Thyroid gland (tissue), 4 donors: ENCODE measurements at places on chromosomes 4 and X. TPM values are rescaled to one million over a fixed set of nuclear protein-coding genes. Genes with fewer than 3 reads are reported as not detected.

The F8A1 gene
- total RNA-seq, result not detected

The KIT gene
- total RNA-seq, result 61.8 TPM

The GDPD2 gene
- not detected for total RNA-seq

The SOWAHB gene
- total RNA-seq, result 5.9 TPM

The SPANXD gene
- not detected for total RNA-seq

DNA sequence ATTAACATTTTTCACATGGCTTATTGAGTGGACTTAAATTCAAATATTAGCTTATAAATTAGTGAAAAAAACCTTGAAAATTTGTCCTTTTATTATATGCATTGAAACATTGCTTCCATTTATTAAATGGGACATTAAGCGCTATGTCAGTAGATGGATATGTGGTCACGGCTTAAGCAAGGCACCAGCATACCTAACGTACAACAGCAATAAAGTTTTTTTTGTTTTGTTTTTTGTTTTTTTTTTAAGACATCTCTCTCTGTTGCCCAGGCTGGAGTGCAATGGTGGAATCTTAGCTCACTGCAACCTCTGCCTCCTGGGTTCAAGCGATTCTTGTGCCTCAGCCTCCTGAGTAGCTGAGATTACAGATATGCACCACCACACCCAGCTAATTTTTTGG is 31.6 kb downstream of the PGM2 start:
- no peak for DNase-seq

DNA sequence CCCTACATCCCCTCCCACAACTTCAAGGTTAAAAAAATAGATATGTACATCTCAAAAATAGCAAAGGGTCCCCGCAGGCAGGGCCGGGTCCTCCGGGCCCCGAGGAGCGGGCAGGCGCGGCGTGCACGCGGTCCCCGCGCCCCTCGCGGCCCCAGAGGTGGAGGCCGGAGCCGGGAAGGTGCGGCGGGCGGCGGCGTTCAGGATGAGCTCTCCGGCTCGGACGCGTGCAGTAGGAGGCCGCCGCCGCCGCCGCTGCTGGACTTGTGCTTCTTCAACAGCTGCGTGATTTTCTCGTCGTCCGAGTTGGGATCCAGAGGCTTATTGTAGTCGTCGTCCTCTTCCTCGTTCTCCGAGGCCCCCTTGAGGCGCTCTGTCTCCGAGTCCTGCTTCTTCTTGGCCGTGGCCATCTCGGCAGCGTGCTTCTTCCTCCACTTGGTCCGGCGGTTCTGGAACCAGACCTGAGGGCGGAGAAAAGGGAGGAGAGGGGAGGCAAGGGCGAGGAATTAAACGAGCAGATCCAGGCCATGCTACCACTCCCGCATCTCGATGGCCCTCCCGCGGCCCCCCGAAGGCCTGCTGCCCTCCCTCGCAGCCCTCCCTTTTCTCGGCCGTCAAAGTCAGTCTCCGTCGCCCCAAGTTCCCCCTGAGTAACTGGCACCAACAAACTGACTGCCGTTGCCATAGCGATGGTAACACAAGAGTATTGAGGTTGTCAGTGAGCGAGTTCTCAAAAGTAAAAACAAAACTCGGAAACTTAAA is 5.8 kb downstream of the NKX6-1 start:
- DNase-seq, result peak; percentile 33

DNA sequence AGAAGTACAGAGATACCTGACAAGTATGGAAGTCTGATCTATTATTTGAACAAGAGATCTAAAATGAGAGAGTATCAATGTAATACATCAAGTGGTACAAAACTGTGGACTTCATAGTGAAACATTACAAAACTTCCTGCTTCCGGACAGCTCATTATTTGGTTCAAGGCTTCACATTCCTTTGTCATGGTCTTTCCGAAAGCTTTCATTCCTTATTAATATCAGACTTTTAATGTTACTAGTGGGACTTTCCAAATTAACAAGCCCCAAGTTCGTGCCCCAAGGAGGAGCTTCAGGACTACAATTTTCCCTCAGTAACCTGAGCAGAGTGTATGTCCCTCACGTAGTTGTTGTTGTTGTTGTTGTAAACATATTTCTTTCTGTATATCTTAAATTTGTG is 1.2 kb downstream of the CHIC2 start:
- DNase-seq, result no peak

DNA sequence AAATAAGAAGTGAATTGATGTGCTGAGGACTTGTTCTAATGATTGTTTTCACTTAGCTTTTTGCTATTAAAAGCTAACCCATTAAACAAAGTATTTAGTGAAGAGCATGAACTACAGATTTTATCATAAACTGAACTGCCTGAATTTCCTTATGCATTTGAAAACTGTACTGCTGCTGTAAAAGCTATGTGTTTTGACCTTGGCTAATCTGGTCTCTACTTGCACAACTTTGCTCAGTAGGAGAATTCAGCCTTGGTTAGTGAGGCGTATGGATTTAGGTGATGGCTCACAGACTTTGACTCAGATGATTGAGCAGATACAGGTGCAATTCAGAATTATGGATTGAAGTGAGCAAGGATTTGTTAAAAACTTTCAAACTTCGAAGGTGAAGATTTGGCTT is 38.7 kb upstream of the FAT1 start:
- DNase-seq, result no peak

DNA sequence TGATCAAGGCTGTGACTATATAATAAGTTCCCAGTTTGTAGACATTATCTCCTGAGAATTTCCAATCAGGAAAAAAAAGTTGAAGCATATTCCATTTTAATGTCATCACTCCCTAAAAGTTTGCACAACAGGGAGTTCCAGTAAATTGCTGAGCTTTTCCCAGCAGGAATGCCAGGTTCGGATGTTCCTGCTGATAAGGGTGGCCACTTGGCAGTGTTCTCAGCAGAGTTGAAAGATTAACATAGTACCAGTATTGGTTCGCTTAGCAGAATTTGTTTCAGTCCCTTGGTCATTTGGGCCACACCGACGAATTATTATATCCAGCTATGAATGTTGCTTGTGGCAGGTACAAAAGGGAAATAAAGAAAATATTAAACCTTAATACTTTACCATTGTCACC is 5.2 kb upstream of the CXCL2 start:
- DNase-seq, result no peak

DNA sequence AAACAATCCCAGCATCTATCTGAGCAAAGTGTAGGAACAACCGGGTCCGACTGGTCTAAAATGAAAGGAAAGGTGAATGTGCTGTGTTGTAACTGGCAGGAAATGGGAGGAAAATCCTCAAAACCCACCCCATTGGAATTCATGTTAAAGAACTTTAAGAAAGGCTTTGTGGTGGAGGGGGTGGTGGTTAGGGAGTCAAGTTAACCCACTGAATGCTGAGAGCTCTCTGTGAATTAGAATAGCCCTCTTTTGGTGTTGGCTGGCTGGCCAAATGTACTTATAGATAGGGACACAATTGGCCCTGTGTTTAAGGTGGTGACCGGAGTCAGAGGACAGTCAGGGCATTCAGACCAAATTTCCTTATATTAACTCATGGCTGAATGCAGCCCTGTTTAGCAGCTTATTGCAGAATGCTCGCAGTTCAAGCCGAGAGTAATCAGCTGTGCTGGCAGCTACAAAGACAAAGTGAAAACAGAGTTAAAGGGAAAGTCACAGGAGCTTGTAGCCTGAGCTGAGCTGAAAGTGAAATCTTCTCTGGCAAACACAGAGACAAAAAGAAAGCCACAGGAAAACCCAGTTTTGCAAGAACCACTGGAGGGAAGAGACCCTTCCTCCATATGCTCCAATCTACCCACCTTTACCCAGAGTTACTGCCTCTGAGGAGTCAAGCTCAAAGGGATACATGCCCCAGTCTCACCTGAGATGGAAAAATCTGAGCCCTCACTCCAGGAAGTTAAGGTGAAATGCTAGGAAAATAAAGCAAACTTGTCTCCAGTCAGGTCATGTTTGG is 38.5 kb upstream of the UGT2B7 start:
- no peak for DNase-seq

GRCh38 chrX:7828594-7828993 is 14.4 kb upstream of the VCX start:
- DNase-seq, result no peak

DNA sequence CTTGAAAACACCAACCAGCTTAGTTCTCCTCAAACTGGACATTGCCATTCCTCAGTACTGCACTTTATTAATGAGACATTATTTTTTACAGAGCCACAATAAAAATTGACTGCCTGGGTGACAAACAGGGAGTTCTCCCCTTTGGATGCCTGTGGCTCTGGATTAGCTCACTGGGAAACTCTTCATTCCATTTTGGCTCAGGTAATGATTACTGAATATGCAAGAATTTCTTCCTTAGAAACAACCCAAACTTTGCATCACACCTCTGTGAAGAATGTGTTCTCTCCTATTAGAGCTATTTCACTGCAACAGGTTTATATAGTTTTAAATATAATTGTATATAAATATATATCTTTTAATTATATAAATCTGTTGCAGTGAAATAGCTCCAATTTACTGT is 2065.8 kb downstream of the ARAP2 start:
- no peak for DNase-seq

DNA sequence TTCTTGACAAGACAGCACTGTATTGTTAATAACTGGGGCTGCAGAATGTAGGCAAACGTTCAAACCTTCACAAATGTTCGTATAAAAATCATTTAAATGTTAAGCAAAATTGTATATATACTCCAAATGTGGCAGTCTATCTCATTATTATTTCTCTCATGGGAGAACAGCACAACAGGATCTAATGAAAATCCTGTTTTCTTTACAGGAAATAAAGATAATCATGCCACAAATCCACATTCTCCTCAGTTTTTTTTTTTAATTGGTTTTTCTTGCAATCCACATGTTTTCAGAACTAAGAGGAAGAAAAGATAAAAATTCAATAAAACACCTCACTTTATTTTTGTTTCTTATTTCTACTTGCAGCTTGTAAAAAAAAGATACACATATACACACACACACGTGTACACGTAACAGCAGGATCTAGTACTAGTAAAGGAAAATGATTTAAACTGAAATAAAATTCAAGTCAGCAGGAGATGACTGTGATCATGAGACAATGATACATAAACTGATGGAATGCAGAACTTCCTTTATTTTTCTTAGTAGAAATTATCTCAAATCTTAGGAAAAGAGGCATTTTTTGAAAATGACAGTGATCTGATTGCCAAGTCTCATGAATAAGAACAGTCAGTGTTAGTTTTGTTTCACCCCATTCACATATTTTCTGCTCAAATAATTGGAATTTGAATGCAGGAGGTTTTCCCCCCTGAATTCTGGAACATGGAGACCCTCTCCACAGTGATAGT is 11.3 kb downstream of the APBB2 start:
- DNase-seq, result no peak

GRCh38 chr4:8699479-8700145 is 107.0 kb downstream of the CPZ start:
- DNase-seq, result no peak

DNA sequence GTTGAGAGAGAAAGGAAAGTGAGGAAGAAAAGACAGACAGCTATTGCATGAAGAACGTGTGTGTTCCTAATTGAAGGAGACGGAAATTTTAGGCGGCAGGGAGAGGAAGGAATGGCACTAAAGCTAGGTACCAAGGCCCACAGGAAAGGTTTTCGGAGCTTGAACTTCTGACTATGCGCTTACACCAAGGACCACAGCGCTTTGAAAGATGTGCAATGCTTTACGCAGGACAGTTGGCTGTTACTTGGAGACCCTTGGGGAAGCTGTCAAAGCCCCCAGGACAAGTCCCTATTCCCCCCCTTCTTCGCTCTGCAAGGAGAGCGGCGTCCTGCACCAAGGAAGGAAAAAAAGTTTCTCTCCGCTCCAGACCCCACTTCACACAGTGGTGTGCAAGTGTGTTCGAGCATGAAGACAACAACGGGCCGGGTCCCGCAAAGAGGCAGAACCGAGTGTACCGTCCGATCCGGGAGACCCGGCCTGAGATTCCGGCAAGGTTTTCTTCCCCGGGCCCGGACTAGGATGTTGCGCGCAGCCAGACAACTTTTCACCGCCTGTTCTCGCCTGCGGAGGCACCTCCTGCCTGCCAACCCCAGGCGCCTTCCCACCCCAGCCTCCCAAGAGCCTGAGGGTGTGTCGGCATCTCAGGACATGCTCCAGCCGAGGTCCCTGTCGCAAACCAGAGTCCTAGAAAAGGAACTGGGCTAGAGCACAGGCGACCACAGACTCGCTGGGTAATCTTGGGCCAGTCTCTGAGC is 896 bp downstream of the KDR start:
- DNase-seq, result peak; percentile 30

DNA sequence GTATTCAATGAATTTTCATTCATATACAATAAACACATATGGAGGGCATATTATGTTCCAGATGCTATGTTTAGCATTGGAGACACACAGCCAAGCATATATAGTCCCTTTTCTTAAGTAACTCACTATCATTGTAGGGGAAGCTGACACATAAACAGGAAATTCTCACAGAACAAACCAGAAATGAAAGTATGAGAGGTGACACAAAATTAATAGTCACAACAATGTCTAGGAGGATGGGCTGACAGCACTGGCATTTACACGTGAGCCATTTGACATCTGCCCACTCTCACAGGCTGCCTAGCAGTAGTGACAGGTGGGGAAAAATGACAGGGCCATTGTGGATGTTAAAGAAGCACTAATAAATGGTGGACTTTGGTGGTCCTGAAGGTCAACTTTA is 2.6 kb upstream of the CNOT6L start:
- DNase-seq, result no peak

DNA sequence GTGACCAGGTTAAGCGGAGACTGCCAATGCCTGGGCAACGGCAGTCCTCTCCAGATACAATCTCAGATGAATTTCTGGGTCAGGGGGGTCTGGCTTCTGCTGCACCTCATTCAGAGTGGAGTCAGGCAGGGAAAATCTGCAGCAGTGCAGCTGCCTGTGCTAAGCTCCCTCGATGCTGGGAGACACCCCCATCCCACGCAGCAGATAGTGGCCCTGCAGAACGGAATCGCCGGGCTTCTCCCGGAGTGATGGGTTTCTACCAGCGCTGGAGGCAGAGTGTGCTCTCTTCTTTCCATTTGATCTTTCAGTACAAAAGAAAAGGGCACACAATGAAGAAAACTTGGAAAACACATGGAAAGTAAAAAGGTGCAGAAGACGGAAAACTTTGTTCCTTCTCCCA is 5.2 kb downstream of the ABLIM2 start:
- no peak for DNase-seq

DNA sequence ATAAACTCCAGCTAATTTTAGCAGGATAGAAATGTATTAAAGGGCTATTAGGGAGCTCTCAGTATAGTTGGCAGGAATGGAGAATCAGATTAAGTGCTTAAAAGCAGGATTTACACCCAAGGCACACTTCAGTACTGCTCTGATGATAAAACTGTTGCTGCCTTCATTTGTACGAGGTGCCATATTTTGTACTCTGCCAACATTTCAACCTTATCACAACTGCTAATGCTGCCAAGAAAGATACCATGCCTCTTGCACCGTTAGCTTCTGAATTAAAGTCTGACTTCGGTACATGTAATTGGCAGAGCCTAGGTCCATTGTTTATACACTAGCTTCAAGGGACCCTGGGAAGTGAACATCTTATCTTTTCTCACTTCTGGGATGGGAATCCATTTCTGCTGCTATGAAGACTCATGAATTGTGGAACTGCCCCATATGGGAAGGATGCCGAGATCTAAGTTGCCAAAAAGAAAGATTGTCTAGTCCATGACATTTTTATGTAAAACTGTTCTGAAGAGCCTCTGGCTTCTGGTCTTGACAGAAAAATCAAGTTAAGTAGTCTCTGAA is 624.0 kb upstream of the IGFBP7 start:
- no peak for DNase-seq
